ENCODE measurements at places on chromosomes 5 and 9.

GRCh38 chr5:2335733-2336515 lies 415.6 kb downstream of the IRX2 start:
- DNase-seq: no peak

- no peak for DNase-seq
These were observed 11.1 kb upstream of the SHOC1 start for GRCh38 chr9:111805830-111806241.

- DNase-seq: no peak
These were observed 114.5 kb upstream of the LMX1B start for GRCh38 chr9:126499005-126499910.

- no peak for DNase-seq
These were observed 153.8 kb upstream of the KCNN2 start for GRCh38 chr5:114208120-114208519.

- DNase-seq: no peak
These were observed 483.5 kb upstream of the CD180 start for GRCh38 chr5:67680099-67680498.

- DNase-seq: no peak
These were observed 42.4 kb downstream of the NKX2-5 start for GRCh38 chr5:173192561-173192960.

DNA sequence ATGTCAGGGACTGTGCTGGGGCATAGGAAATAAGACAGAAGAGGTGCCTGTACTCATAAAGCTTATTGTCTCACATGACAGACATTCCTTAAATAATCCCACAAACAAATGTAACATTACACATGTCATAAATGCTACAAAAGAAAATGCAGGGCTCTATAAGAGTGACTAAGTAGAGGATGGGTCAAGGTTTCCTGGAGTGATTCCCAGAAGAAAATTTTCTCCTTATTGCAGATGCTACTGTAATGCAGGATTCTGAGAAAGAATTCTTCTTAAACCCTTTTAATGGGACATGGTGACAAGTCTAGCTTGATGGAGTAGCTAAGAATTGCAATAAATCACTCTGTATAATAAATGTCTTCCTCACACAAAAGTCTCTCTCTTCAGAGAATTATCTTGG lies 55.7 kb downstream of the SH3TC2 start:
- DNase-seq: no peak

DNA sequence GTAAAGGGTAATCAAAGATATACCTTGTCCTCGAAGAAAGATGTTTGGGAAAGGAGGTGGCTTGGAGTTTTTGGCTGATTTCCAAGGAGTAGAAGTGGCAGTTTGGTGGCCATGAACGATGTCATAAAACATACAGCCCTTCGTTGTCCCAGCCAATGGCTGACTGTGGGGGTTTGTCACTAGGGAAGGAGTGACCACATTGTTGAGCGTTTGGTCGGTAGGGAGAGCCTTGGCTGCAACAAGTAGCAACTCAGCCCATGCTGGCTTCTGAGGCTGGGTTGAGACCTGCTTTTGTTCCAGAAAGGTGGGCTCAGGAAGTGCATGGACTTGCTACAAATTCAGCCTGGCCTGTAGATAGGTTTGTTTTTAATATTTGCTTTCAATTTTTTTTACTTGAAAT lies 128.3 kb downstream of the BOD1 start:
- no peak for DNase-seq

DNA sequence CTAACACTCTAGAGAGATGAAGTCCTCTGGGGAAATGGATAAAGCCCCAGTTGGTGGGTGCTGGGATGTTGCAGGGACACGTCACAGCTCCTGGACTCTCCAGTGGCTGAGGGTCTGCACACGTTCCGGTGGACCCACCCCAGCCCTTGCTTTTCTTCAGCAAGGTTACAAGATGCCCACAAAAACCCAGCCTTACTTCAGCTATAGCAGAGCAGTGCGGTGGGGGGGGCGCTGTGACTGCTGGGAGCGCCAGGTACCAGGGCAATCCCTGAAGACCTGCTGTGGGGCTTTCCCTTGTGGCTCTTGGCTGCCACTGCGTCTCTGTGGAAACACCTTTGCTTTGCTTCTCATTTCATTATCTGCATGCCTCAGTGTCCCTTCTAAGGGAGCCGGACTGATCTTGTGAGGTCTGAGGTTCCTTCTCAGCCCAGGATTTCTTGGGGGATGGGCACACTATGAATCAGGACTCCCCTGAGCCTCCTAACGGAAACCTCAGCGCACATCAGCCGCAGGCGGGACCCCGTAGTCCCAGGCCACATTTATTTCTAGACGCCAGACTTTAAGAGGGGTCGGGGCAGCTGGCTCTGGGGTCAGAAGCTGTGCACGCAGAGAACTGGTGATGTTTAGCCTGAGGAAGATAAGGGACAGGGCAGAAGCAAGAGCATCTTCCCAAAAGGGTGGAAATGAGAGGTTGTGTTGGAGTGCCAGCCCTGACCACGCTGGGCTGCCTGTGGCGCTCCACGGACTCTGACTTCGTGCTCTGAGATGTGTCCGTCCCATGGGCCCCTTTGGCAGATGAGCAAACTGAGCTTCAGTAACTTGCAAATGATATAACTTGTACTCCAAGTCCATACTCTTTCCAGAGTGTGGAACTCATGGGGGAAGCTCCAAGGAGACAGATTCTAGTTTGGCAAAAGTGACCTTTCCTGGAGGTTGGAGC lies 106.8 kb downstream of the WNK2 start:
- DNase-seq: no peak

GRCh38 chr5:10387690-10388089 lies 34.2 kb downstream of the MARCHF6 start:
- DNase-seq: no peak

DNA sequence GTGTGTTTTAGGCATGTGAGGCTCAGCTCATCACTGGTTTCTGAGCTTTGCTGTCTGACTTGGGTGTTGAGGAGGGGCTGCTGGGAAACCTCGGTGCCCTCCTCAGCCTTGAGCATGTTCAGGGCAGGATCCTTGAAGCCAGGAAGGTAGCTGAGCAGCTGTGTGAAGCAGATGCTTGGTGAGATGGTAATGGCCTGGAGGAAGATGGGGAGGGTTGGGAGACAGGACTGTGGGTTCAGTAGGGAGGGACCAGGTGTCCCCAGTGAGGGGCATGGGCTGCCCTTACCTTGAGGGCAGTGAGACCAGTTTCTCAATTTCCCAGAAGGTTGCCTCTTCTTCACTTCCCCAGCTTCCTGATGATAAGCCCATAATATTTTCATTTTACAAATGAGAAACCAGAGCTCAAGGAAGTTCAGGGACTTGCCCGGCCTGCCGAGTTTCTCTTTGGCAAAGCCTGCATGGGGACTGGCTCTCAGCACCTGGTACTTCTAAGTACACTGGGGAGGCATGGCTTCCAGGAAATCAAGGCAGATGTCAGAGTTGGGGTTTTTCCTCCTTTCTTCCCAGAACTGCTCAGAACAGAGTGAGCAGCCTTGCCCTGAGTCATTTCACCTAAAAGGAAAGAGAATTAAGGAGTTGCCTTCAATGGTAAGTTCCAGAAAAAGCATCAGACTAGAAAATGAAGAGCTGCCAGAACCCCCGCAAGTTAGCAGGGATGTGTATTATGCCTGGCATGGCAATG lies 225.7 kb downstream of the MAST4 start:
- DNase-seq: no peak

DNA sequence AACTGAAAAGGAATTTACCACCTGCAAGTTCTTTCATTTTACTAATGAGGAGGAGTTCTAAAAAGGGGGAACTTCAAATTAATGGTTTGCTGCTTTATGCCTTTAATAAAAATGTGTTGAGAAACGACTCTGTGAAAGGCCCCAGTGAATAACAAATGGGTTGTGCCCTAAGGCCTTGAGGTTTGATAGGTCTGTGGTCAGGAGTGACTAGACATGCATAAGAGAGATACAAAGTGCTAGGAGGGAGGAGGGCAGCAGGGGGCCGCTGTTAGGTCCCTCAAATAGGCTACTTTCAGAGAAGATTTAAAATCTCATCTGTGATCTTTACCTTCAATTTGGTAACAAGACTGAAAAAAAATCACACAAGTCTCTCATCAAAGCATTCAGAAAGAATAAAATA lies 58.3 kb downstream of the FAM81B start:
- DNase-seq: no peak

DNA sequence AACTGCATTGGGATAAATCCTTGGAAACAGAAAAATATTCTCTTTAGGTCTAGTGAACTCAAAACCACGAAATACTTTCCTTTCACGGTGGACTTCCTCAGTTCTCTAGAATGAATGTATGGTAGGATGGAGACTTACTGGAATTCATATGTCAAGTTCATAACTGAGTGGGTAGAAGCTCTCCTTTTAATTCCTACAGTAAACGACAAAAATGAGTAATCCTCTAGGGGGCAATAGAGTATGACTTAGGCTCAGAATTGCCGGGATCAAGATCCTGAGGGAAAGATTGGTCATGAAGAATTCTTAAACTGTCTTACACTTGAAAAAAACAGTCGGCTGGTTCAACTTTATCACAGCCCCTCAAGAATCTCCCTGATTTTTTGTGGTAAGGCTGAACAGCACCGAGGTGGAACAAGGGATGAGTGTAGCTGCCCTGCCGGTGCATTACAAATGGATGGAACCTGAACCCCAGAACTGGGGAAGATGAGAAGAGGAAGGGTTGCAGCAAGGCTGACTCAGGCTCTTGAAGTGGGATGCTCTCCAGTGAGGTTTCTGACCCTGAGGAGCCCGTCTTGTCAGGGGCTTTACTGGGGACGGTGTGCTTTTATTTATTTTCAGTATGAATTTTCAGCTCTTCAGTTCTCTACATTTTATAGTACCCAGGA lies 14.0 kb upstream of the LOX start:
- DNase-seq: no peak

GRCh38 chr5:73150876-73151275 lies 22.1 kb upstream of the TMEM174 start:
- no peak for DNase-seq

- DNase-seq: no peak
These were observed 102.0 kb upstream of the CCDC152 start for GRCh38 chr5:42654645-42655044.

DNA sequence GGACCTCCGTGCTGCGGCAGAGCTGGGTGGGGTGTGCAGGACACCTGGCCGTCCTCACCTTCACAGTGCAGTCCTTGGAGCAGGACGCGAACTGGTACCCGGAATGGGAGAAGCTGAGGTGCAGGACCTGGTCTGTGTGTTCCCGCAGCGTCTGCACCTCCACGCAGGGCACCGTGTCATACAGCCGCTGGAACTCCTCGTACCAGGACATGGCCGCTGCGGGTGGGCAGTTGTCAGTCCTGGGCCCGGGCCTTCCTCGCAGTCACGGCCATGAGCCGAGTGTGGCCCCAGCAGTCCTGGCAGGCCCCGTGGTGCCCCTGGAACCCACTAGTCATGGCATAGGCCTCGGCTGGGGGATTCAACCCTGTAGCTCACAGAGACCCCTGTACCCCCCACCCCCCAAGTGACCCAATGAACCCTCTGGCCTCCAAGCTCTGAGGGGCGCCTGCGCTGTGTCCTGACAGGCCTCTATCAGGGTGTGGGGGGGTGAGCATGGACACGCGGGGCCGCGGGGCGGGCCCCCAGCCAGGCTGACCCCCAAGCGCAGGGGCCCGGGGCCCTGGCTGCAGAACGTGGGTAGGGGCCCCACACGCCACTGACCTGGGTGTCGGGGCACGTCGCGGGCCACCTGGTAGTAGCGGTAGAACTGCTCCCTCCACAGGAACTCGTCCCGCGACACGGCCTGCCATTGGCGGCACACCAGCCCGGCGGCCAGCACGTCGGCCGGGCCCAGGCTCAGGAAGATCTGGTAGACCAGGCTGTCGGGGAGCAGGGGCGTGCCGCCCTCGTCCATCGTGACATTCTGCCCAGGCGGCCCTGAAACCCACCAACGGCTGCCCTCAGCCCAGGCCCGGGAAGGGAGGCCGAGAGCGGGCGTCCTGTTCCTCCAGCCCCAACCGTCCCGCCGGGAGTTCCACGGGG lies 987 bp downstream of the FBXW5 start:
- DNase-seq: no peak

DNA sequence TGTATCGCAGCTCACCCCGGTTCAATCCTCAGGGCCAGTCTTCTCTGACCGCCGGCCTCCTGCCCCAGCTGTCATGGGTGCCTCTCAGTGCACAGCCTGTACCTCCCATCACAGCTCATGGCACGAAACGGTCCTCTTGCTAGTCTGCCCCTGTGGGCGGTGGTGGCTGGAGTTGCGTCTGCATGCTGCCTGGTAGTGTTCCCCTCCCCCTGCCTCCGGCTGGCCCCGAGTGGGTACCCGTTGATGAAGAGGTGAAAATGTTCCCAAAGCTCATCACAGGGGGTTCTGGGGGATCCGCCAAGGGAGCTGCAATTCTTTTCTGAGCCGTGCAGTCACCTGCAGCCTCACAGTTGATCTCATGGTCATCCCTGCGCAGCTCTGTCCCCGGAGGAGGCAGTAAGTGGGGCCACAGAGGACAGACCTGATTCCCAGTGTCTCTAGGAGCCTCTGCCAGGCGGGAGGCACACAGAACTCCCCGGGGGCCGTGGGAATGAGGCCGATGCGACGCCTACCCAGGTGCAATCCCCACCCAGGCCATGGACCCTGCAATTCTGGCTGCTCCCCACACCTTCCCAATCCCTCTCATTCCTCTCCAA lies 34.7 kb upstream of the FIBCD1 start:
- no peak for DNase-seq

DNA sequence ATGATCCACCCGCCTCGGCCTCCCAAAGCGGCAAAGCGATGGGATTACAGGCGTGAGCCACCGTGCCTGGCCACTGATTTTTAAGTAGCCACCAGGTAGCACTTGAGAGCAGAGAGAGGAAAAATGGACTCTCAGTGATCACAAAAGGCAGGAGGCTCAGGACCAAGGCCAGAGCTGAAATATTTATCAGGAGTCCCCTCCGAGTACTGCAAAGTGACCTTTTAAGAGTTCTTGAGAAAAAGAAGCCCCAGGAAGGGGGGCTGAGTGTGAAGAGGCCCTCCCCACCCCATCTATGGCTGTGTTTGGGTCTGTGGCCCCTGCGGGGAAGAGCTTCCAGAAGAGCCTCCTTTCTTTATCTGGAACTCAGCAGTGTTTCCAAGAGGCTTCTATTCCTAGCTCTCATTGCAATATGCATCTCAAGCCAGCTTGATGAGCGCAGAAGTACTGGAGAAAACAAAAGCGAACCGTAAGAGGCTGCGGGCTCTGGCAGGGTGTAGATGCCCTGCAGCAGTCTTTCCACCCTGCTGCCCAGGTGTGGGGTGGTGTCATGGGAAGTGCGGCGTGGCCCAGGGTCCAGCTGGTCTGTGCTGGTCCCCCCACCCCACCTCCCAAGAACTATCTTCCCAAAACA lies 75.5 kb upstream of the CDK20 start:
- no peak for DNase-seq

DNA sequence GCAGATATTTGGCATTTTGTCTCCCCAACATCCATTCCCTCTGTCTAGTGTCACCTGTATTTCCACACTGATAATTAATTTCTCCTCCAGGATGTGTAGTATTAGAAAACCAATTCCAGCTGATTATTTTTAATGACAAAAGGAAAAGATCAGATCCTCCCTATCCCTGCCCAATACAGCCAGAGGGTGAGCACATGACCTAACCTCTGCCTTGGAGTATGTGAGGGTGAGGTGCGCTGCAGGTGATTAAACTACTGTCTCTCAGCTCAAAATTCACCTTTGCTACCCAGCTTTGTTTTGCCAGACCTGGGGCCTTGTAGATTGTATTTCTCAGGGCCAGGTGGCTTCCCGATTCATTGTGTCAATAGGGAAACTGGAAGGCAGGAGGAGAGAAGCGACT lies 402.1 kb downstream of the PRELID2 start:
- DNase-seq: no peak

- DNase-seq: no peak
These were observed 78.2 kb upstream of the RXRA start for GRCh38 chr9:134247918-134248631.
